Amniotic stem cell (primary cell): ENCODE measurements at places on chromosomes 7 and 10.

- no peak for DNase-seq
These were observed 15.4 kb upstream of the PRKCQ start for GRCh38 chr10:6595499-6595898.

DNA sequence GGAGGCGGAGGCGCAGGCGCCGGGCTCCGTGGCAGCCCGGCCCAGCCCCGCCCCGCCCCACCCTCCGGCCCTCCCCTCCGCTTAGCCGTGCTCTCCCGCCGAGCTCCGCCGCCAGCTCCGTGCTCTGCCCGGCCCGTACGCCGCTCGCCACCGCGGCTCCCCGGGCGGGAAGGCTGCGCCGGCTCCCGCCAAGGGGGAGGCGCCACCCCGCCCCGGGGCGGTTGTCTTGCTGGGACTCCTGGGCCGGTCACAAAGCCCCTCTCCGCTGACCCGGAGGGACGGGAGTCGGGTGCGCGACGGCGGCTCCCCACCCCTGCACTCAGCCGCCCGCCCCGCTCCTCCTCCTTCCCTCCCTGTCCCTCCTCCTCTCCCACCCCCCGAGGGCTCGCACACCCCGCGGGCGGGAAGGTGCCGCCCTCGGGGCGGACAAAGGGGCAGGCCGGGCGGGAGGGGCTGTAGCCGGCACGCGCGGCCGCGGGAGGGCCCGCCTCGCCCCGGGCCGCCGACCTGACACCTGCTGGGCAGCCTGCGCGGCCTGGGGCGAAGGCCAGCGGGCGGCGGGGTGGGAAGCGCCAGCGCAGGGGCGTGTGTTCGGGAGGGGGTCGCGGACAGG, 11.5 kb upstream of the SP8 start:
- no peak for DNase-seq

GRCh38 chr7:15525652-15526263, 36.1 kb downstream of the AGMO start:
- DNase-seq: no peak

DNA sequence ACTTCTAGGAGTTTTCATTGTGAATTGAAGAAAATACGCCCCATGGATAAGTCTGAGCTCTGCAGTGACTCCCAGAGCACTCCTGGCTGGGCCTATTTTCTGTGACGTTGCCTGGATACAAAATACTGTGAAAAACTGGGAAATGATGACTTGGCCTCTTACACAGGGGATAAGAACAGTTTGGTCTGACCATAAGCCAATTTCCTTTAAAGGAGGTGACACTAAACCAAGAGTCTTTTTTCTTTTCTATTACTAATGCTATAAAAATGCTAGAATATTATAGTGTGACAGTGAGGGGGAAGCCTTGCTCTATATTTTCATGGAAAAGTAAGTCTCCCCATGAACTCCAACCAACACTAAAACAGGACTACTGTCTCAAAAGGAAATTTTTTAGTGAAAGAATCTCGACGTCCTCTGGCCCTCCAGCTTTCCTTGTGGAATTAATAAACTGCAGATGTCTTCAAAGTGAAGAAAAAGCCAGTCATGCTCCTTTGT, 45.5 kb downstream of the MYOF start:
- DNase-seq: peak; percentile 82

DNA sequence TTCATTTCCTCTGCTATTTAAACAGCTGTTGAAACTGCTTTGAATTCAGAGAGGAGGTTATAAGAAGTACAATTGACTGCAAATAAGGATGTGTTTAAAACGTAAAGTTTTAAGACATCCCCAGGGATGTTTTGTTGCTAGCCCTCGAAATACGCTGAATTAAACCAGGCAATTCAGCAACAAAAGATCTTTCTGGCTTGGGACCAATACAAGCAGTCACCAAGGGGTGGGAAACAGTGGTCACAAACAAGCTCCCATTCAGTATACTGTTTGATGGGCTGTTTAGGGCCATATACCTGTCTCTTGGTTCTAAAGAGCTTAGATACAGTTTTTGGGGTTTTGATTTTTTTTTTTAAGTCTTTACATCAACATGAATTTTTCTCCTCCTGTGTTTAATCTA, 446.3 kb upstream of the POT1 start:
- DNase-seq: no peak

- DNase-seq: no peak
These were observed 90.7 kb downstream of the SRPK2 start for GRCh38 chr7:105297985-105298384.
